ENCODE measurements at places on chromosomes 11 and 22.

DNA sequence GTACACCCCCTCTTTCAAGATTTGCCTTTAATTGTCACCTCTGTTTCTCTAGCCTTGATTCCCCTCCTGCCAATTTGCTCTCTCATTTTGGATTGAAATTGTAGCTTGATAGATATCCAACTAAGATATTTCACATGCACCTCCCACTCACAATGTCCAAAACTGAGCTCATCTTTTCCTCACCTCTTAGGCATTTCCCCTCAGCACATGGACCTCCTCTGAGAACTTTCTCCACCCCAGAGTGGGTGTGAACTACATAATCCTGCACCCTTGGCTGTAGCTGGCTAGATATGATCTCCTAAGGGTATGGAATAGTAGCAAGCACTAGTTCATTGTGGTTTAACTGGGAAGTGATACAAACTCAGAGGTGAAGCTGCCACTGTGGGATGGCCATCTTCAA, 91.5 kb upstream of the SESN3 start:
- DNase-seq, result no peak

DNA sequence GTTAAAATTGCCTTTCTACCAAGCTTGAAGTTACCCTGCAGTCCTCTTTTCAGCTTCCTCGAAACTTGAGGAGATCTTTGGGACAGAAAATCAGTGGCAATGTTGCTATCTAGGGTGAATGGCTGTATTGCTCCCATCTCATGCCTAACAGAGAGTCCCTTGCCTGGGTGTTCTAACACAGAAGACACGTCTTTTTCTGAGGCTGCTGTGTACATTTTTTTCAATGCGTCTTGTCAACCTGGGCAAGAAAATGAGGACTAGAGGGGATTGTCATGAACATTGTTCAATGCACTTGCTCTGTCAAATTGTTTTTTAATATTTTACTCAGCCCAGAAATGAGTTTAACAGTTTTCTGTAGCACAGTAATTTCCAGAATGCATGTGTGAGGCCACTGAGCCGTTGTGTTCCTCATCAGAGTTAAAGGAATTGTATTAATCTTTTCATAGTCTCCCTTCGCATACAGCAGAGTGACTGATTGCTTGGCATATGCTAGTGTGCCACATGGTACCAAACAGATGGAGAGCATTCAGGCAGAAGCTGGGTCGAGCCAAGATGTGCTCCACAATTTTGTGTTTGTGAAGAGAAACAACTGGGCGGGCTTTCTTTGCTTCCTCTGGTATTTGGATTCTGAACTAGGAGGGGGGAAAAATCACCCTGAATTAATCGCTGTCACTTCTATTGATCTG, 86.0 kb downstream of the CASP12 start:
- no peak for DNase-seq

DNA sequence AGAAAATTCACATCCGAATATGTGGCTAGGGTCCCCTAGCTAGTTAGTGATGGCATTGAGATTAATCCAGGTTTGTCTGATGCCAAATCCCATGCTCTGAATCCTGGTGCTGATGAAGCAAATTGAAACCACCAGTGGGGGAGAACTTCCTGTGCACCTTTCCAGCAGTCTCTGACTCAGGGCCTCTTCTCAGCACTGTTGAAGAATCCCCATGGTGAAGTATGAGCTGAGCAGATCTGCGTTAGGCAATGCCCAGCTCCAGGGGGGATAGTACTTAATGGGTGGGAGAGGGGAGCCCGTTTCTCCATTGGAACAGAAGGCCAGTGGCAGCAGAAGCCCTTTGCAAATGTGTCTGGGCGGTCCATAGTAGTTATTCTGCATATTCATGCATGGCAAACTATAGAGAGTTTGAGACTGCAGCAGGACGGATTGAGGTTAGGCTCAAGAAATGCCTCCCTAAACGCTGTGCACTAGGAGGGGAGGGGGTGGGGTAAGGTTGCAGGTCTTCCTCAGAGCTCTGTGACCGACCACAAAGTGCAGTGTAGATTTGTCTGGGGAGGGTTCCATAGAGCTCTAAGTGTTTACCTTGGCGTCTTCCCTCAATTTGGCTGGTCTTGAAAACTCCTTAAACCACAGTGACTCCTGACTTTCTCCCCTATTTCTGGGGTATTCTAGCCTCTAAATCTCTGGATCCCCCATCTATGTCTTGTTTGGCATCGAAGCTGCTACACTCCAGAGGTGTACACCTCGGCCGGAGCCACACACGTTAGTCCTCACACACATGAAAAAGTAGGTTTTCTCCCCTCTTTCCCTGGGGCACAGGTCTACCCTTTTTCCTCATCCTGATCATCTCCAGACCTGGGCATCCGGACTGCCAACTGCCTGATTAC, 4.8 kb downstream of the POU2F3 start:
- no peak for DNase-seq

- DNase-seq, result no peak
Measured at GRCh38 chr11:15927864-15928217, 428.5 kb downstream of the SOX6 start.

DNA sequence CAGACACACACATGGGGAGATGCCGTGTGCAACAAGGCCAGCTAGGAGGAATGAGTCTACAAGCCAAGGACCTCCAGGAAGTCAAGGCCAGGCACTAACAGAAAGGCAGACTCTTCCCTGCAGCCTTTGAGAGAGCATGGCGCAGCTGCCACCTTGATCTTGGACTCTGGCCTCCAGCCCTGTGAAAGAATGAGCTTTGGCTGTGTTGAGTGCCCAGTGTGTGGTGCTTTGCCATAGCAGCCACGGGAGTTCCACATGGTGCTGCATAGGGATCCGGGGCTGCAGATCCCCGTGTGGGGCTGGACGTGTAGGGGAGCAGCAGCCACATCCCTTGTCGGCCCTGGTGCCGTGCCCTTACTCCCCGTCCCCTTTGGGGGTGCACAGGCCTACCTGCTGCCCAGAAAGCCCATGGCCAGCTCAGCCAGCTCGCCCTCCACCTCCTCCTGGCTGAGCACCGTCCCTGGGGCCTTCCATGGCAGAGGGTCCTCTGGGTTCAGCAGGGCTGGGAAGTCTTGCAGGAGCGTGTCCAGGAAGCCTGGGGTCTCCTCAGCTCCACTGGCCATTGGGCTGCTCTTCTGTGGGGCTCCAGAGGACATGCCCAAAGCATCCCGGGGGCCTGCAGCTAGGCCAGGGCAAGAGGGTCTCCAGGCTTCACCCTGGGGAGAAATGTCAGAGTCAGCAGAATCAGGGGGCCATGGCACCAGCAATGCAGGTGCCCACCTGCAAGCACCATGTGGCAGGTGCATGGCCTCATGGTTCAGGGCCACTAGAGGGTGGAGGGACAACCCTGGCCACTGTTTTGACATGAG, 7.0 kb downstream of the PPM1F start:
- no peak for DNase-seq

GRCh38 chr11:5574654-5575053, 6.0 kb upstream of the OR52B6 start:
- no peak for DNase-seq

- DNase-seq, result no peak
Measured at GRCh38 chr11:117467770-117468169, 140.1 kb downstream of the CEP164 start.

DNA sequence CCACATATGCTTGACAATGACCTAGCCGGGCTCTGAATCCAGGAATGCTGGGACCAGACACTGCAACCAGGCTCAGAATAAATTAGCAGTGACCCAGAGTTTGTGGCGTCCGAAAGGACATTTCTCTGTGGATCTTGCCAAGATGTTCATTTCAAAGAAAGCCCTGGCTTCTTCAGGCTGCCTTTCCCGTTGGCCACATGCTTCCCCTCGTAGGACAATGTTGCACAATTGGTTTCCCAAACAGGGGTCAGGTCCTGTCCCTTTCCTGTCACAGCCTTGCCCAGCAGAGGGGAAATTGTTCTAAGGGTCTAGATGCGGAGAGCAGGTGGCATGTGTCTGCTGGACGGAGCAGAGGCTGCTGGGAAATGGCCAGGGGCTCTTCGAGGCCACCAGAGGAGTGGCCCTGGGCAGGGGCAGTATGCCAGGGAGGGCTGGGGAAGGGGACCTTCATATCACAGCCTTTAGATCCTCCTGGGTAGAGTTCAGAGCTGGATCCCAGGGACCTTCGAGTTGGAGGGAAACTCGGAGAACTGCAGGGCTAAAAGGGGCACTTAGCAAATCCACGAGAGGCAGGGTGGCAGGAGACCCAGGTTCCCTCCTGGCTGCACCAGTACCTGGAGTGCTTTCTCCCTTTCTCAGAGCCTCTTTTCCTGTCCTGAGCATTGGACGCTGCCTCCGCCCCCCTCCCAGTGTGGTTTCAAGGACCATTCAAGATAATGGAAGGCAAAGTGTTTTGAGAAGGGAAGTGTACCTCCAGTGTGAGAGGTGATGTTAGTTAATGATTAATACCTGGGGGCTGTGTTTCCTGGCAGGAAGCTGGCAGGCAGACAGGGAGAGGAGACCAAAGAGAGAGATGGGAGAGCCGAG, 42.3 kb downstream of the C11orf96 start:
- no peak for DNase-seq

GRCh38 chr11:2807801-2808241, 77.8 kb downstream of the CDKN1C start:
- DNase-seq, result no peak

DNA sequence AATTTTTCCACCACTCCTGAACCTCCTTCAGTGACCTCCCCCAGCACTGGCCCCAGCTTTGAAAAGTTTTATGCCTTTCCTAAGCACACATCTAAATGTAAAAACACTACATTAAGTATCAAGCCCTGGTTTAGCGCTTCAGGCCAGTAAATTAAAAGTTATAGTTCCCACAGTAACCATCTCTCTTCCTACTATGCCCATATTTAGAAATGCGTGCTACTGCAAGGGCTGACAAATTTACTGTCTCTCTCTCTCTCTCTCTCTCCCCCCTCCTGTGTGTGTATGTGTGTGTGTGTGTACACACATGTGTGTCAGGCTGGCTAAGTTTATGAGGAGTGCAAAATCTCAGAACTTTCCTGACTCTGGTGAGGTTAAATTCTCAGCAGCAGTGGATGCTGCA, 231.4 kb downstream of the LARGE1 start:
- DNase-seq, result no peak

GRCh38 chr11:131802440-131803115, 432.2 kb downstream of the NTM start:
- no peak for DNase-seq
